GM23248 (cell line): ENCODE measurements at places on chromosomes 7 and 10. TPM values are rescaled to one million over a fixed set of nuclear protein-coding genes. Genes with fewer than 3 reads are reported as not detected.
A peak's percentile ranks its signal among the peaks of the same experiment; 100 is the strongest.

DNA sequence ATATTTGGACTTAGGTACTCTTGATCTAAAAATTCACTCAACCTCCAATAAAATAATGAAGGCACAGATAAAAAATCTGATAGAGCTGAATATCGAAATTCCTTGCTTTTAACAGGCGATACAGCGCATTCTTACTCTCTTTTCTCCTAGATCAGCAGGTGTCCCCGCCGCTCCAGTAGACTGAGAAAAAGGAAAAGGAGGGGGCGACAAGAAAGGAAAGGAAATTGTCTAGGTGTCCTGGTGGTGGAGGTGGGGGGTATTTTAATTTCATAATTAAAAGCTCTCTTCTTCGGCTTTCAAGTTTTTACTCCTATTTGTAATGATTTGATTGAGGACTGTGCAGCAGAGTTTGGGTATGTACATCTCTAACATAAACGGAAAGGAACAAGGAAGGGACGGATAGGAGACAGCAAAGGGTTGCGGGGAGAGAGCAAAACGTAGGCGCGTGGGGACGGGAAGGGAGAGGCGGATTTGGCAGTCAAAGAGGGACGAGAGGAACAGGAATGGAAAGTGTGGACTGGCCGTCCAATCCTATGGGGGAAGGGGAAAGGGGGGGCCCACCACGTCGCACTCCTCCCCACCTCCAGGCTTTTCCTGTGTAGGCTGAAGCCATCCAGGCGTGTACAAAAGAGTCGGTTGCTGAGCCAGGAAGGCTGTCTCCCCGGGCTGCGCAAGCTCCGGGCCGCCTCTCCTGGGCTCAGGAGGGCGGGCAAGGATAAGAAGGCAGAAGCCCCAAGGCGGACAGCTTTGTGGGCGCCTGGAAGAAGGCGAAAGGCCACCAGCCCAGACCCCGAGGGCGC is 875 bp upstream of the HECTD2 start:
- peaks cover 19% of the 10 kb centered on the region for H3K4me1 ChIP-seq
- no peaks in the 10 kb centered on the region for H3K36me3 ChIP-seq
- H3K27ac ChIP-seq, result peak overlapping the region; percentile 96

DNA sequence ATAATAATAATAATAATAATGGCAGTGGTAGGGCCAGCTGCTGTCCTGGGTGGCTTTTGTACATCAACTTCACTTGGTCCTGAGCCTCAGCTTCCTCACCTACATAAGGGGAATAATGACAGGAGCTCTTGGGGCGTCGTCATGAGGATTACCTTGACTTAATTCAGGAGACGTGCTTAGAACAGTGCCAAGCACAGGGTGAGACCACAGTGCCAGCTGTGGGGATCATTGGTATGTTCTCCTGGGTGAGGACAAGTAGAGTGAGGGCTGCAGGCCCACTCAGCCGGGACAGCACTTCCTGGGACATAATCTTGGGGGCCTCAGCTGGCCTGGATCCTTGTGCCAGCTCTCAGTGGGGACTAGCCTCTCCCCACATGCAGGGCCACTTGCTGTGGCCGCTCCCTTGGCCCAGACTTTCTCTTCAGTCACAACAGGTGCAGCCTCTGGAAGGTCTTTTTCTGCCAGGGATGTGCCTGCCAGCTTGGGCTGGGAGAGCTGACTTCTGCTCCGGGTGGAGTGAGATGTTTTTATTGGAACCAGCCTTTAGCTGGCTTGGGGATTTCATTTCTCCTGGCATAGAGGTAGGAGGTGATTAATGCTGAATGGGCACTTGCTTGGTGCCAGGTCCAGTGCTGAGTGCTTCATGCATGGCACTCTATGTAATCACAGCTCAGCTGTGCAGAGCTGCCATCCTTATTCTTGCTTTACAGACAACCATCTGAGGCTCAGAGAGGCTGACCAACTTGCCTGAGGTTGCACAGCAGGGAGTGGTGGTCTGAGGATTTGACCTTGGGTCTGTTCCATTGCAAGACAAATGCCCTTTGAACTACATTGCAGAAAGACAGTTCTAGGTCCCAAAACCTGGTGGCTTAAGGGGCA is 45.3 kb downstream of the TSPAN15 start:
- H3K4me1 ChIP-seq, result no peaks in the 10 kb centered on the region
- no peak overlapping the region for H3K4me3 ChIP-seq
- H3K36me3 ChIP-seq, result no peaks in the 10 kb centered on the region
- H3K27ac ChIP-seq, result no peak overlapping the region

TLX1 gene
- polyA plus RNA-seq, result not detected in 2 replicates

PDGFA gene
- polyA plus RNA-seq, result 4.7 and 5.1 TPM in 2 replicates

TSPAN13 gene
- polyA plus RNA-seq, result 9.0 and 10.2 TPM in 2 replicates

- H3K36me3 ChIP-seq, result no peaks in the 10 kb centered on the region
- H3K4me3 ChIP-seq, result no peak overlapping the region
- H3K4me1 ChIP-seq, result no peaks in the 10 kb centered on the region
- no peak for DNase-seq
Measured at GRCh38 chr10:71156436-71156835, 55.9 kb upstream of the UNC5B start.

DNA sequence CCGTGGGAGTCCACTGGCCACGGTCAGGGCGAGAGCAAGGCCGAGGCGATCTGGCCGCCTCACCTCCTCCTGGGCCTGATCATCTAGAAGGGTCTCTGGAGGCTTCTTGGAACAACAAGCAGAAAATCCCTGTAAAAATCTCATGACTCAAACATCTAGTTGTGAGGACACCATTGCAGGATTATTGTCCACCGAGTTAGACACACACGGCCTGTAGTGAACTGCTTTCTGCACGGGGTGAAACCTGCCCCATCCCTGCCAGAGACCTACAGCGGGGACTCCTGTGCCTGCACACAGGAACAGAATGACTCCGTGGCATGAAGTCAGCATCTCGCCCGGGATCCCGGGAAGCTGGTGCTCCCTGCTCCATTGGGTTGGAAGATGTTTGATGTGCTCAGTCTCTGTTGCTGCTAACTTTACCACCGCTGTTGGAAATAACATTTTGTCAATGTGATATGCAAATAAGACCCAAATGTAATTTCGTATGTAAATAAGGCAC is 267.0 kb upstream of the TCERG1L start:
- H3K4me3 ChIP-seq, result no peak overlapping the region
- no peak overlapping the region for H3K27ac ChIP-seq
- no peaks in the 10 kb centered on the region for H3K36me3 ChIP-seq
- no peak for DNase-seq
- no peaks in the 10 kb centered on the region for H3K27me3 ChIP-seq

DNA sequence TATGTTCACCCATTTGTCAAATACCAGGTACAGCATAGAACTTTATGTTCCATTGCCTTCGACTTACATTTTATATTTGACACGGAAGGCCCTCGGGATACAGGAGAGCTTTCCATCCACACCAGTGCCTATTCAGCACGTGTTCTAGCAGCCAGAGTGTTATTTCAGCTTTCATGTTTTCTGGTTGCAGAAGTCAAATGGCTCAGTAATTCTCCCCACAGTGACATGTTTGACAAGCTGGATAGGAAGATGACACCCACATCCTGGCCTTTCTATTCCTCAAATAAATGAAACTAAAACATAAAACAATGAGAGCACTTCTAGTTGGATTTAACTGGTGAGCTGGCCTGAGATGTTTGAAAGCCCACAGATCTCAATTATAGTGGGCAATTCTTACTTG is 173.4 kb downstream of the SORCS1 start:
- no peaks in the 10 kb centered on the region for H3K27me3 ChIP-seq
- no peaks in the 10 kb centered on the region for H3K4me1 ChIP-seq
- H3K27ac ChIP-seq, result no peak overlapping the region
- H3K36me3 ChIP-seq, result no peaks in the 10 kb centered on the region
- no peak for DNase-seq
- no peak overlapping the region for H3K4me3 ChIP-seq

DNA sequence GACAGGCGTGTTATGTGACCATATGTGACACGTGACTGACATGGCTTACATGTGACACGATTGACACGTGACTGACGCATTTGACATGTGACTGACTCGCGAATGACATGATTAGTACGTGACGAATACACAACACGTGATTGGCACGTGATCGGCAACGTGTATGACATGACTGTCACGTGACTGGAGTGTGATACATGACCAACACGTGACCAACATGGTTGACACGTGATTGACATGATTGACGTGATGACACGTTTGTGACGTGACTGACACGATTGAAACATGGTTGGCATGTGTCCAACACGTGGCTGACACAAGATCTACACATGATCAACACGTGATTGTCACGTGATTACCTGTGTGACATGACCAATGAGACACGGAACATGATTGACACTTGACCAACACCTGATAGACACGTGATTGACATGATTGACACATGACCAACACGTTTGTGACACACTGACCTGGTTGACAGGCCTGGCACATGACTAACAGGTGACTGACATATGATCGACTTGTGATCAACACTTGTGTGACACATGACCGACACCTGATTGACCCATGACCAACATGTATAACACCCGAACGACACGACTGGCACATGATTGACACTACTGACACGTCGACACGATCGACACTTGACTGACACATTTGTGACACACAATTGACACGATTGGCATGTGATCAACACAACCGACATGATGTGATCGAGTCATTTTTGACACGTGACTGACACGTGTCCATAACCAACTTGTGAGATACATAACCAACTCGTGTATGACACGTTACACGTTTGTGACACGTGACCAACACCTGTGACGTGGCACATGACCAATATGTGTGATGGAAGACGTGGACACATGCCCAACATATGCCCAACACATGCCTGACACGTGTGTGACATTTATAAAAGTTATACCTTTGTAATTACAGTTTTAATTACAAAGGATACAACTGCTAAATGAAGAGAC is 21.1 kb downstream of the CRPPA start:
- DNase-seq, result peak; percentile 13
- H3K4me3 ChIP-seq, result no peak overlapping the region
- no peaks in the 10 kb centered on the region for H3K4me1 ChIP-seq
- H3K27ac ChIP-seq, result no peak overlapping the region

NUPR2 gene
- not detected in 2 replicates for polyA plus RNA-seq

- peaks cover 17% of the 10 kb centered on the region; the same call in 1 of the 2 replicates for H3K36me3 ChIP-seq
- peaks cover 33% of the 10 kb centered on the region for H3K4me1 ChIP-seq
- DNase-seq, result no peak
- no peaks in the 10 kb centered on the region for H3K27me3 ChIP-seq
- H3K27ac ChIP-seq, result no peak overlapping the region
Measured at GRCh38 chr10:100182281-100182680, 3.5 kb downstream of the ERLIN1 start.

DNA sequence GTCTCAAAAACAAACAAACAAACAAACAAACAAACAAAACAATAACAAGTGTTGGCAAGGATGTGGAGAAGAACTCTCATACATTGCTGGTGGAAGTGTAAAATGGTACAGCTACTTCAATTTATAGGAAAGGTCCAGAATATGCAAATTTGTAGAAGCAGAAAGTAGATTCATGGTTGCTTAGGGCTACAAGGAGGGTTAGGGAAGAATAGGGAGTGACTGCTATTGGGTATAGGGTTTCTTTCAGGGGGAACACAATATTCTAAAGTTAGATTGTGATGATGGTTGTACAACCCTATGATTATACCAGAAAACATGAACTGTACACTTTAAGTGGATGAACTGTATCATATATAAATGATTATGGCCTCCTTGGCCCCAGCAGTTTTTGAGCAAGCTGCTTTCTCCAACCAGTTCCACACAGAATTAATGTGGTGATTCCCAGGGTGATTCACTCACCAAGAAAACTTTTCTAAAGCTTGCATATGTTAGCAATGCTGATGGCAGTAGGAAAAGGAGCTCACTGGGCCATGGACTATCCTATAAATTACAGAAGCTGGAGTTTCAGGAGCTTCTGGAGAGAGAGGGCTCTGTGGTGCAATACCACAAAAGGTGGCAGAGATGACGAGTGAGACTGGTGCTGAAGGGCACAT is 52.8 kb upstream of the KCNIP2 start:
- peak; percentile 24 for DNase-seq
- no peak overlapping the region for H3K4me3 ChIP-seq
- no peaks in the 10 kb centered on the region for H3K4me1 ChIP-seq
- H3K27me3 ChIP-seq, result no peaks in the 10 kb centered on the region
- H3K36me3 ChIP-seq, result no peaks in the 10 kb centered on the region
- H3K27ac ChIP-seq, result no peak overlapping the region

DNA sequence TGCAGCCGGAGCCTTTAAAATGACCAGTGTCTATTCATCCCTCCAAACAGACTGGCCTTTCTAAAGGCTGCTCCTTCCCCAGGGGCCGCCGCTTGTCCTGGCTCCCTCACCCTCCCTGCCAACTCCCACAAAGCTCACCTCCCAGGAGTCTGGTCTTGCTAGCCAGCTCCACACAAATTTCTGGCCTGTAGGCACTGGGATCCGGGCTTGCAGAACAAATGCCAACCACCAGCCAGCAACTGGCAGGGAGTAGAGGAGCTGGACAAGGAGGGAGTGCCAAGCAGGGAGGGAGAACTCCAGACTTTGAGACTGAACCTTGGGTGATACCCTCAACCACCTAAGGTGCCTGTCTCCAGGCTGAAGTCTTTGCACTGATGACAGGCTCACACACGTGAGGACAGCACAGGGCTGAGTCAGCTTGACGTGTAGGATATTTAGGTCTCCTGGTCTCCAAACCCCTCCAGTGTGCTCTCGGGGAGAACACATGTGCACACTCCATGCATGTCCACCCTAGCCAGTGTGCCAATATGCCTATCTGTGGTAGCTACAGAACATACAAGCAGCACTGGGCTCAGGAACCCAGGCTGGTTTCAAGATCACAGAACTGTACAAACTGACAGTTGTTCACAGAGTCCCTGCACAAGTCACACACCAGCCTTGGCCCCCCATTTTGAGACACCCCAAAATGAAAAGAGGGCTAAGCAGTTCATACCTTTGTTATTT is 6.0 kb downstream of the PAX2 start:
- no peaks in the 10 kb centered on the region for H3K4me1 ChIP-seq
- peaks cover 97% of the 10 kb centered on the region for H3K27me3 ChIP-seq
- H3K27ac ChIP-seq, result no peak overlapping the region
- no peaks in the 10 kb centered on the region for H3K36me3 ChIP-seq

DNA sequence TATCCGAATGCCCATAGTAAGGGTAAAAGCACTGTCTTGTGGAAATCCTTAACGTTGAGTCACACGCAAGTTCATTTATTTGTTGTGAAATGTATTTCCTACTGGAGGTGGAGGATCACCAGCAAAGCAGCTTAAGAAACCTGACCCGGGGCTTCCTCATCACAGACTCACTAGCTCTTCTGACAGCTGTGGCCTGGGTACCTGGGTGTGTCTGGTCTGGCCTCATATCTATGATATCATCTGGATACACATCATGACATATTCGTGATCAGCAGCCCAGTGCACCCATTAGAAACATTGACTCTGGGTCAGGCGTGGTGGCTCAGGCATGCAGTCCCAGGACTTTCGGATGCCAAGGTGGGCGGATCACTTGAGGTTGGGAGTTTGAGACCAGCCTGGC is 8.8 kb downstream of the DRGX start:
- H3K27me3 ChIP-seq, result peaks cover 32% of the 10 kb centered on the region
- peak; percentile 97 for DNase-seq

- H3K27ac ChIP-seq, result peak overlapping the region; percentile 33
- H3K4me3 ChIP-seq, result no peak overlapping the region
- no peaks in the 10 kb centered on the region for H3K36me3 ChIP-seq
- H3K27me3 ChIP-seq, result 0 out of 2 replicates have a peak, but pooled peaks cover 7% of the 10 kb centered on the region
- DNase-seq, result peak; percentile 52
- peaks cover 39% of the 10 kb centered on the region for H3K4me1 ChIP-seq
Measured at GRCh38 chr10:49135575-49136313, 1.9 kb upstream of the FAM170B start.

PLXNA4 gene
- 0.01 TPM in 1 of 2 replicates, not detected in the other for polyA plus RNA-seq

CNPY1 gene
- polyA plus RNA-seq, result not detected in 2 replicates

GRCh38 chr10:74623786-74624185 is 202.6 kb upstream of the KAT6B start:
- H3K27ac ChIP-seq, result no peak overlapping the region
- DNase-seq, result no peak
- H3K4me1 ChIP-seq, result no peaks in the 10 kb centered on the region
- H3K4me3 ChIP-seq, result no peak overlapping the region

OR13A1 gene
- polyA plus RNA-seq, result not detected in 2 replicates
